ENCODE measurements at places on chromosomes 11 and 22.

GRCh38 chr11:13874597-13874996 is 87.9 kb upstream of the SPON1 start:
- DNase-seq, result no peak

DNA sequence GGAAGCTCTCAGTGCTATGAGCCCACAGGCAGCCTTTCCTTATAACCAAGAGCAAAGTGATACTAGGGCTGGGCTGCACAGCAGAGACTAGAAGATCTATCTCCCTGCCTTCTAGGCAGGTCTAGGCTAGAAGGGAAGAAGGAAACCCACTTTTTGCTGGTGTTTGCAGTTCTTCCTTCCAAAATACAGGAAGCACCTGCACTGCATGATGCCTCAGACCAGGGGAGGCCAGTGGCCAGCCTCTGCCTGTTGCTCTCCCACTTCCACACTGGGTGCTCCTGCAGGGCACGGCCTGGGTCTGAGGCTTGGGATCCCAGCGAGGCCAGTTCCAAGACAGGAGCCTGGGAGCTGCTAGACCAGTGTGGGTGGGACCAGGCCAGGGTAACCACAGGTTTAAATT is 6.0 kb upstream of the UCP3 start:
- peak; percentile 48 for DNase-seq

- no peak for DNase-seq
These were observed 4.6 kb upstream of the CABP7 start for GRCh38 chr22:29715240-29715639.

DNA sequence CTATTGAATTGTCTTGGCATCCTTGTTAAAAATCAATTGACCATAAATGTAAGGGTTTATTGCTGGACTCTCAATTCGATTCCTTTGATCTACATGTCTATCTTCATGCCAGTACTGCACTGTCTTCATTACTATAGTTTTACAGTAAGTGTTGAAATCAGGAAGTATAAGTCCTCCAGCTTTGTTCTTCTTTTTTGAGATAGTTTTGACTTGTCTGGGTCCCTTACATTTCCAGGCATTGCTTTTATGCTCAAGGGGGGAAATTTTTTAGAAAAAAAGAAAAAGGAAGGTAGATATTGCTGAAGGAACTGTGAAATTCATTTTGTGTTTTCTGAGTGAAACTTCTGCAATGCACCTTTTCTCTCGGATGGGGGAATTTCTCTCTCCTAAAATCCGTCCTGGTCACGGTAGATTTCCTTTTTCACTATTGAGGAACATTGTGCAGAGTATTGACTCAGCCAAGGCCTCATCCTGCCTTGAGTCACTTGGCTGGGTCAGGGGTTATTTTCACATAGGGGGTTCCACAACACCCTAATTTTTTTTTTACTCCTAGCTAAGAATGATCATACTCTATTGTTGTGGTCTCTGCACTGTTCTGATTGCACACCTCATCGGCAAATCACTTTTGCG is 2.8 kb upstream of the ACER3 start:
- no peak for DNase-seq

- no peak for DNase-seq
These were observed 13.4 kb upstream of the LDLRAD3 start for GRCh38 chr11:35930466-35930865.

DNA sequence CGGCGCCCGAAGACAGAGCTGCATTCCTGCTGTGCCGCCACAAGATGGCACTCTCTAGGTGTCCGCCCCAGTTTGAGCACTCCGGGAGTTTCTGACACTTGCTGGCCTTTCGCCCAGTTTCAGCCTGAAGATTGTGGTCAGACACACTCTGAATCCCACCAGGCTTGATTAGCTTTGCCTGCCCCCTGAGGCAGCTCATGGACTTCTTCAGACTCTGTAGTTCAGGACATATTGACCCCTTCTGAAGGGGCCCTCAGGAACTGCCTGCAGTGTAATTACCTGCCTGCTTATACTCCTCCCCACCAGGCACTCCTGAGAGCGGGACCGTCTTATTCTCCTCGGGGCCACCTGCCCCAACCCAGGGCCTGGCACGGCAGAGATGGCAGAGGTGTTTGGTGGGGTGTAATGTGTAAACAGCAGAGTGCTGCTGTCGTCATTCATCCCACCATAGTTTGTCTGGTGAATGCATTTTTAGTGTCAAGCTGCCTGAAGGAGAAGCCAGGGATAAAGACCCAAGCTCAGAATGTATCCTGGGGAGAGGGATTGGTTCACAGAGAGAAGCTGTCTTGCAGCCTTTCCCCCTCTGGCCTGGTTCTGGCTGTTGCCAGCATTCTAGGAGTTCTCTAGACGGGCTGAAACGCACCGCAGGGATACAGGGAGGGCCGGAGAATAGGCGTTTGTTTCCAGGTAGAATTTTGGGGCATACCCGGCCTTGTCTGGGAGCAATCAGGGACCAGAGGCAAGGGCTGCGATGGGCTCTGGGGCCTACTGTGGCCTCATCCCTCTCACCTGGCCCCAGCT is 46.4 kb downstream of the EIF3F start:
- peak; percentile 91 for DNase-seq

DNA sequence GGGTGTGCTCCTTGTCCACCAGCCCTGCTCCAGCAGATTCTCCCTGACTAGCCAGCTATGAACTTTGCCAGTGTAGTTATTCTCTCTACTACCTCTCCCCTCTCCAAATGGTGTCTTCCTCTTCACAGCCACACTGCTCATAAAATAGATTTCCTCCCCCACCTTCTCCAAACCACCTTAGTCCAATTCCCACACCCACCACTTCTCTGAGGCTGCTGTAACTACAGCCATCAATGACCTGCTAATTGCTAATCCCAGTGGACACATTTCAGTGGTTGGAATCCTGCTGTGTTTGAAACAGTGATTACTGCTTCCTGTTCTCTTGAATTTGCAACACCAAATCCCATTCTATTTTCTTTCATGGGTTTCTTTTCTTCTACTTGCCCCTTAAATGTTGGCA is 23.4 kb downstream of the SYT9 start:
- DNase-seq, result no peak
